ENCODE measurements at places on chromosomes 7 and 10.

DNA sequence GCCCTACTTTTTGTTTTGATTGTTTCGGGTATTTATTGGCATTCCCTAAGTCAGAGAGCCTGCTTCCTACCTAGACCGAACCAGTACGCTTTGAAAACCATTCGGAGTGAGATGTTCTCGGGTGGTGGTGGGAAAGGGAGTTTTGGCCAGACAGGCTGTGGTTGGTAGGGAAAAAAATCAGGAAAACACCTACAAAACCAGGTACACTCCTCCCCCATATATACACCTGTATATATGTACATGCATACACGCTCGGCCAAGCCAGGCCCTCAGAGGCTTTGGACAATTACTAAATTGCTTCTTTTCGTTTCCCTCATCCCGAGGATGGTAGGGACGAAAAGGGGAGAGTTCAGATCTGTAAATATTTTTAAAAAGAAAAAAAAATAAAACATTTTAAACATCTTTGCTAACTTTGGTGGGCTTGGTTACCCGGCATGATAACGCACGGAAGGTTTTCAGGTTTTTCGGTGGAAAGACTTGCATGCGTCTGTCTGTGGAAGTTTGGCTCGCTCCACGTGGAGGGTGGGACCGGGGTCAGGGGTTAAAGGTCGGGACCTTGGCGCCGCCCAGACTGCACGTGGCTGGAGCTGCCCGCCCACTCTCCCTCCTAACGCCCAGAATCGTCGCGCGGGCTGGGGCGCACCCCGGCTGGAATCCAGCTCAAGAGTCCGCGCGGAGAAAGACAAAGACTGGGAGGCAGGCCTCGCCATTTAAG, 2.5 kb downstream of the HMX2 start:
- DNase-seq, result no peak

- no peak for DNase-seq
Measured at GRCh38 chr10:20170661-20171060, 354.4 kb downstream of the PLXDC2 start.

DNA sequence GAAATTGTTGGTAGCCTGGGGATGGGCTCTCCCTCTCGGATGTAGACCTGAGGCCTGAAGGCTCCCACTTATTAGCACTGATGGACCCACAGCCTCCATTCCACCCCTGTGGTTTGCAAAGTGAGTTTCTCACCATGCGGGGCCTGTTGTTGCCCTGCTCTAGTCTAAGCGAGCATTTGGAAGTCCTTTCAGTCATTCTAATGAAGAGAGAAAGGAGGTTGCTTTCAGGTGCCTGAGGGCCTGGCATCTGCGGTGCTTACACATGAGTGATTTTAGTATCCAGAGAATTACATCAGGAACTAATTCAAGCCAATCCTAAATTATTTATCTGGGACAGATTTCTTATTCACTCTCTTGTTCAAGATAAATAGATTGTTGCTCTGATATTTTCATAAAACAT, 61.6 kb downstream of the NAMPT start:
- DNase-seq, result no peak

GRCh38 chr10:129897871-129898626, 66.0 kb downstream of the EBF3 start:
- no peak for DNase-seq

GRCh38 chr7:155746188-155746587, 66.1 kb downstream of the SHH start:
- DNase-seq, result no peak

- no peak for DNase-seq
Measured at GRCh38 chr10:80512031-80512526, 25.6 kb upstream of the SH2D4B start.

DNA sequence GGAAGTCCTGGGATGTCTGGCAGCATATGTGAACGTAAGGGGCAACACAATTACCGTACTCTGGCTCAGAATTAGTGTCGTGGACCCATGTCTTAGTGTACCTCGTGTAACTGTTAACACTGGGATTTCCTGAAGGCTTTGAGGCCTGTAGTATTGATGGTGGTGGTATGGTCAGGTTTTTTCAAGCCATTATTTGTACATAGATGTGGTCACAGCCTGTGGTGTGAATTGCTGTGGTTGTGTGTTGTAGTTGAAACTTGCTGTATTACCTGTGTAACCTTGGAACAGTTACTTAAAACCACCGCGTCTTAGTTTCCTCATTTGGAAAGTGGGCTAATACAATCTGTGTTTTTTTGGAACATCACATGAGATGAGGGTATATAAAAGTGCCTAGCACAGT, 5.3 kb downstream of the EXOC4 start:
- DNase-seq, result no peak

DNA sequence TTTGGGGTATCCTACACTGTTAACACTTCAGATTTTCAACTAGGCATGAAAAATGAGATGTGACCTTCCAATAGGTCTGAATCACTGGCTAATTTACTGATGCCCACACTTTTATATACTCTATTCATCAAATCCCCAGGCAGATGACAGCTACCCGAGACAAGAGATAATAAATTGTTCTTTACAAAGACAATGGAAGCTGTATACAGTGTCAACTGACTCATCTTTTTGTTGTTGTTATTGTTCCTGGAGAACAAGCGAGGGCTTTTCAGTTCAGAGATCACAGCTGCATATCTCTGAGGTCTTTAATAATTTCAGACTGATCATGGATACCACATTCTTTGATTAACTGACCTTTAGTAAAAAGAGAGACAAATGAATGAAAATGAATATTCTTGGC, 228.9 kb downstream of the SDHAF3 start:
- DNase-seq, result no peak

DNA sequence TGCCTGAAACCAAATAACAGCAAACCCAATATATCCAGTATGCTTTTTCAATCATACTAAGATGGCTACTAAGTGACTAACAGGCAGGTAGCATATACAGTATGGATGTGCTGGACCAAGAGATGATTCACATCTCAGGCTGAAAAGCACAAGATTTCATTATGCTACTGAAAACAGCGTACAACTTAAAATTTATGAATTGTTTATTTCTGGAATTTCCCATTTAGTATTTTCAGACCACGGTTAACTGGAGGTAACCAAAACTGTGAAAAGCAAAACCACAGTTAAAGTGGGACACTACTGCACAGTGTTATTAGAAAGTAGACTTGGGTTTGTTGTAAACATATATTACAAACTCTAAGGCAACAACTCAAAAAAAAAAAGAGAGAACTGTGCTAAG, 91.5 kb downstream of the KMT2C start:
- DNase-seq, result no peak

GRCh38 chr10:35056133-35056532, 34.0 kb downstream of the CUL2 start:
- DNase-seq, result no peak

DNA sequence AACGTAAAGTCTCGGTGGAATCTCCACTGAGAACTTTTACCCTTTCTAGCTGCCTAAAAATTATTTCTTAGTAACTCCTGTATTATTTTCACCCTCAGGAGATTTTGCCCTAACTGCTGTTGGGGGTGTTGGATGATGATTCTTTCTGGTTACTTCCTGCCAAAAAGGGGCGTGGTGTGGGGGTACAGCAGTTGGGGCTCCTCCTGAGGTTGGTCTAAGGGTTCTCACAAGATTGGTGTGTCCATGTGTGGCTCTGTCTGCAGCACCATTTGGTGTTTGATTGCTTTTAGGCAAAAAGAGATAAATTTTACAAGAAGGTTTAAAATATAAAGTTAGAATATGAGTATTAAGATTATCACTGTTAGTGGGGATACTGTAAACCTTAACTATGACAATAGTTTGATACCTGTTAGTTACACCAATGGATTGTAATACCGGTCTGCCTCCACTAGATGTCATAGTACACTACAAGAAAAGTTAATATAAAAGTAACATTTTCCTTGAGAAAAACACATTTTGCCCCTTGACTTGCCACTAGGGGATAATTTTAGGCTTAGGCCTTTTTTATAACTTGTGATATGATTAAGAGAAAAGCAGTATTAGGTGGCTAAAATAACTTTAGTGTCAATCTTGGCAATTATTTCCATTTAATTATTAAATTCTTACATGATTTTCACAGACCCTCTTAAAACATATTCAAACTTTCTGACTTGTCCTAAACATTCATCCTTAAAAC, 928.7 kb downstream of the IPMK start:
- no peak for DNase-seq

DNA sequence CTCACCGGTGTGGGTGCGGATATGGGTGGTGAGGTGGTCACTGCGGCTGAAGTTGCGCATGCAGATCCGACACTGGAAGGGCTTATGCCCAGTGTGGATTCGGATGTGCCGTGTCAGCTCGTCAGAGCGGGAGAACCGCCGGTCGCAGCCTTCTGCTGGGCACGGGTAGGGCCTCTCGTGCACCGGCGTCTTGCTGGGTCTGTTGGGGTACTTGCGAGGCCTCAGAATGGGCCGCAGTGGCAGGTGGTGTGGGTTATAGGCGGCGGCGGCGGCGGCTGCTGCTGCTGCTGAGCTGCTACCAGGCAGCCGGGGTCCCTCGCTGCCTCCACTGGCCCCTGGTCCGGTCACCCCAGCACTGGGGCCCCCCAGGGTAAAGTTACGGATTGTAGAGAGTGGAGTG, 2.7 kb downstream of the EGR2 start:
- no peak for DNase-seq

DNA sequence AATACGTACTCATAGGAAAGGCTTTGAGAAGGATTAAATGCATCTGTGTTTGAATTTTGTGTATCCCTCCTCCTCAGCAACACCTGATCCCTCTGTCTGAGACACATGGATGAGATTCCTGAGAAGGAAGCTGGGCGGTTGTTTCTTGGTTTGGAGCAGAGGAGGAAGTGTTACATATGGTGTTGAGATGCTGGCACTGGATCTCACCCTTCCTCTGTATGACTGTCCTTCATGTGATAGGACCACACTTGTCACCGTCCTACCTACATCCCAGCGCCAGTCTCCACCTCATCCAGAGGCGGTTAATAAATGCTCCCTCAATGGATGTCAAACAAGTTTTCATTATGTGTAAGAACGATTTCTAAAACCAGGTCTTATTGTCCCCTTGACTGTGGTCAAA, 49.4 kb upstream of the KLF6 start:
- no peak for DNase-seq

- no peak for DNase-seq
Measured at GRCh38 chr7:77409005-77409738, 7.0 kb downstream of the GSAP start.

GRCh38 chr10:78785066-78785465, 283.7 kb upstream of the ZMIZ1 start:
- no peak for DNase-seq

- DNase-seq, result peak; percentile 47
Measured at GRCh38 chr10:3781468-3782145, 3.4 kb downstream of the KLF6 start.

- no peak for DNase-seq
Measured at GRCh38 chr7:84948634-84949033, 238.2 kb downstream of the SEMA3D start.

DNA sequence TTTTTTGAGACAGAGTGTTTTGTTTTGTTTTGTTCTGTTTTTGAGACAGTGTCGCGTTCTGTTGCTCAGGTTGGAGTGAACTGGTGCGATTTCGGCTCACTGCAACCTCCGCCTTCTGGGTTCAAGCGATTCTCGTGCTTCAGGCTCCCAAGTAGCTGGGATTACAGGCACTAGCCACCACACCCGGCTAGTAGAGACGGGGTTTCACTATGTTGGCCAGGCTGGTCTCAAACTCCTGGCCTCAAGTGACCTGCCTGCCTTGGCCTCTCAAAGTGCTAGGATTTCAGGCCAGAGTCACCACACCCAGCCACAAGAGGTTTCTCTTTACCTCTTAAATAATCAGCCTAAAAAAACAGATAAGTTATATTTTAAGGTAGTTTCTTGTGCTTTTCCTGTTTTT, 8.7 kb upstream of the ARHGAP12 start:
- no peak for DNase-seq

DNA sequence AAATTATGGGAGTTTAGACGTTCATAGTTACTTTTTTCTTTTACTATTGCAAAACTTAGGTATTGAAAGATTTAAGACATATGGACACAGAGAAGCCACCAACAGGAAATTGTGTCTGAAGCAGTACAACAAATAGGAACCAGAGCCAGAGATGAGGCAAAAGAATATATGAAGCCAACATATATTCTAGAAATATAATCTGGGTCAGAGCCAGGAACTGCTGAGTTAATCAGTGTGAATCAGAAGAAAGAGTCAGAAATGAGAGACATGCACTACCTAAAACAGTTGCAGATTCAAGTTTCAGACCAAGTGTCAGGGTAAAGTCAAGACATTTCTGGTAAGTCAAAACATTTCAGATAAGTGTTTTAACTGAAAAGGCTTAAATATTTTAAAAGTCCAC, 67.7 kb downstream of the DGKB start:
- no peak for DNase-seq

- no peak for DNase-seq
Measured at GRCh38 chr10:95334805-95335144, 44.0 kb upstream of the PDLIM1 start.

DNA sequence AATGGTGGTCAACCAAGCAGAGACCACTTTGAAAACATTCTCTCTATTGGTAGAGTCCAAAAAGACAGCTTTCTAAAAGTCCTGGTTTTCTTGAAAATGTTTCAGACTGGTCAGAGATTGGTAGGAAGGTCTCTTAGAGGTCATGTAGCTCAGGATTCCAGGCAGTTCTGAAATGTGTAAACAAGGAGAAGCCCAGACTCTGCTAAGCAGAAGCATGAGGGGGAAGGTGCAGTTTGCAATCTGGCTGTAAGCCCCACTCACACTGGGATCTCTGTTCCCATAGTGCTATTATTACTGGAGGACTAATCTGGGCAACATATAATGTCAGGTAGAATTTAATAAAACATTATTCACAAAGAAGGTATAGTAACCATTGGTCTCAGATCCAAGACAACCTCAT, 101.1 kb downstream of the MAGI2 start:
- DNase-seq, result no peak

DNA sequence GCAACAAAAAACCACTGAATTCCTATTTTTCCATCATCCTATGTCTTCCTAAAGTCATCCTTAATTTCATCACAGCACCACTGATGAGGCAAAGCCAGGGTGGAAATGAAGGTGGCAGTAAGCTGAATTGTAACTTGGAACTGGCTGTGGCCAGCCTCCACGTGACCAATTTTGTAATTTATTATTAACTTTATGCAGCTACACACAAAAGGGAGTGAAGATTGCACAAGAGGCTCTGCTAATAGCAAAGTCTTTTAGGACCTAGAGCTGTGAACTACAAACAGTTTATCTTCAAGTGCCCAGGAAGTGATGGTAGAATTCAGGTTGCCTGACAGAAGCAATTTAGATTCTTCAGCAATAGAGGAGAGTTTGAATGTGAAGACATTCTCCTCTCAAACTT, 176.4 kb downstream of the CCDC71L start:
- no peak for DNase-seq

DNA sequence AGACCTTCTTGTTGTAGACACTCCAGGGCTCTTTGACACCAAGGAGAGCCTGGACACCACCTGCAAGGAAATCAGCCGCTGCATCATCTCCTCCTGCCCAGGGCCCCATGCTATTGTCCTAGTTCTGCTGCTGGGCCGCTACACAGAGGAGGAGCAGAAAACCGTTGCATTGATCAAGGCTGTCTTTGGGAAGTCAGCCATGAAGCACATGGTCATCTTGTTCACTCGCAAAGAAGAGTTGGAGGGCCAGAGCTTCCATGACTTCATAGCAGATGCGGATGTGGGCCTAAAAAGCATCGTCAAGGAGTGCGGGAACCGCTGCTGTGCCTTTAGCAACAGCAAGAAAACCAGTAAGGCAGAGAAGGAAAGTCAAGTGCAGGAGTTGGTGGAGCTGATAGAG, 5.5 kb downstream of the GIMAP7 start:
- no peak for DNase-seq

Measured in activated gamma-delta T cell (primary cell).